ENCODE measurements at places on chromosomes 1 and 21.

GRCh38 chr1:52978045-52978444 lies 51.0 kb downstream of the SCP2 start:
- DNase-seq, result no peak

GRCh38 chr1:107058245-107059032 lies 2.0 kb downstream of the PRMT6 start:
- DNase-seq, result no peak

DNA sequence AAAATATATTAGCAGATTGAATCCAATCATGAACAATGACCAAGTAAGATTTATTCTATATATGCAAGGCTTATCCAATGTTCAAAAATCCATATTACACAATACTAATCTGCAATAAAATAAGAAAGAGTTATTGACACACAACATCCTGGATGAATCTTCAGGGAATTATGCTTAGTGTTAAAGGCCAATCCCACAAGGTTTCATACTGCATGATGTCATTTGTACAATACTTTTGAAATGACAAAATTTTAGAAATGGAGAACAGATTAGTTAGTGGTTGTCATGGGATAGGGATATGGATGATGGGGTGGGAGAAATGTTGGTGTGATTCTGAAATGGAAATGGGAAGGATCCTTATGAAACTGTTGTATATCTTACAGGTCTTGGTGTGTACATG lies 425.7 kb downstream of the SIPA1L2 start:
- DNase-seq, result no peak

- DNase-seq, result no peak
Observed at GRCh38 chr1:202685641-202686040, 24.6 kb downstream of the SYT2 start.

- no peak for DNase-seq
Observed at GRCh38 chr1:50995651-50996050, 25.6 kb downstream of the CDKN2C start.
